Activated naive CD8-positive, alpha-beta T cell treated with anti-CD3 and anti-CD28 coated beads, Interleukin-2, amount 10 ng/mL, durations not matched to agents 7 days and 5 days (primary cell): ENCODE measurements at places on chromosomes 11 and 22. TPM values are rescaled to one million over a fixed set of nuclear protein-coding genes. Genes with fewer than 3 reads are reported as not detected.

The OR56A3 gene
- total RNA-seq: not detected

The DNHD1 gene
- 35.5 TPM for total RNA-seq

The DDIAS gene
- 8.8 TPM for total RNA-seq

The C22orf31 gene
- total RNA-seq: not detected

The TMPRSS13 gene
- total RNA-seq: 5.0 TPM

The PLEKHA7 gene
- 1.2 TPM for total RNA-seq

The GGTLC2 gene
- not detected for total RNA-seq
